ENCODE measurements at places on chromosomes 1 and 21.

DNA sequence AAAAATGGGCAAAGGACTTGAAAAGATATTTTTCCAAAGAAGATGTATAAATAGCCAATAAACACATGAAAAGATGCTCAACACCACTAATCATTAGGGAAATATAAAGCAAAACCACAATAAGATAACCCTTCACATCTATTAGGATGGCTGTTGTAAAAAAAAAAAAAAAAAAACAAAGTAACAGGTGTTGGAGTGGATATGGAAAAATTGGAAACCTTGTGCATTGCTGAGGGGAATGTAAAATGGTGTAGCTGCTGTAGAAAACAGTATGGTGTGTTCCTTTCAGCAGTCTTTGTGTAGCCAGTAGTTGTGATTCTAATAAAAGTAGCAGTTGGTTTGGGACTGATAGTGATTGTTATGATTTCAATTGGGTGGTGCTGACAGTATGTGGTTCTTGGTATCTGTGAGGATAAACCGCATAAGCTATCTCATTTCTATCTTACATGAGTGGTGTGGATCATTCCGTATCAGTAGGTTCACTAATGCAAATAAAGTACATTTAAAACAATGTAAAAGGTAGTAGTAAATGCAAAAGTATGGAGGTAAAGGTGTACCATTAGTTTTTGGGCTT lies 19.9 kb downstream of the MAN1A2 start:
- DNase-seq: no peak

DNA sequence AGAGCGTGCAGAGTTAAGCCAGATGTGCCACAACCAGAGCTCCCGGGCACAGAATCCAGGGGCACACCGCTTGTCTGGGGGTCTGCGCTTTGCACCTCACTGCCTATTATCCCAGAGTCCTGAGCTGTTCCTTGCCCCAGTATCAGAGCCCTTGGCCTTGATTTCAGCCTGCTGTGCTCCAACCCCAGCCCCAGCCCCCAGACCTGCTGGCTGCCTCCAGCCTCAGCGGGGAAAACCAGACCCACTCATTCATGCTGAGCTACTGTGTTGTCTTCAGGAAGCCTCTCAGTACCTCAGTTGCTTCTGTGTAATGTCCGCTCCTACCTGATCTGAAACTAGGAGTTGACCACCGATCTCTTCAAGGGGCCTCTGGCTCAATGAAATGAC lies 1.1 kb downstream of the IKBKE start:
- no peak for DNase-seq

- DNase-seq: no peak
These were observed 67.2 kb downstream of the SWT1 start for GRCh38 chr1:185224132-185224531.

DNA sequence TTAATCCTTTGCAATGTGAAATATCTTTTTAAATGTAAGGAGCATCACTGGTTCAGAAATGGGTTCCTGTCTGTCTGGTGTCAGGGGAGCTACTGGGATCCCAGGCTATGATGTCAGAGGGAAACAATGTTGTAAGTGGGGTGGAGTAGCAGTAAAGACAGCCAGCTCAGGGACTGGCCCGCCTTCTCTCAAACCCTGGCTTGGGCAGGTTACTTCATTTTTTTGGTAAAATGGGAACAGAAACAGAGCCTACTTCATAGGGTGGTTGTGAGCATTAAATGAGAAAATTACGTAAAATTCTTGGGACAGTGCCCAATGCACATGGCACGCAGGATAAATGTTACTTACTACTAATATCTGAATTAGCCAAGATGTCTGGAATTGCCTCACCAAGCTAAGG lies 30.7 kb upstream of the IL20 start:
- no peak for DNase-seq

DNA sequence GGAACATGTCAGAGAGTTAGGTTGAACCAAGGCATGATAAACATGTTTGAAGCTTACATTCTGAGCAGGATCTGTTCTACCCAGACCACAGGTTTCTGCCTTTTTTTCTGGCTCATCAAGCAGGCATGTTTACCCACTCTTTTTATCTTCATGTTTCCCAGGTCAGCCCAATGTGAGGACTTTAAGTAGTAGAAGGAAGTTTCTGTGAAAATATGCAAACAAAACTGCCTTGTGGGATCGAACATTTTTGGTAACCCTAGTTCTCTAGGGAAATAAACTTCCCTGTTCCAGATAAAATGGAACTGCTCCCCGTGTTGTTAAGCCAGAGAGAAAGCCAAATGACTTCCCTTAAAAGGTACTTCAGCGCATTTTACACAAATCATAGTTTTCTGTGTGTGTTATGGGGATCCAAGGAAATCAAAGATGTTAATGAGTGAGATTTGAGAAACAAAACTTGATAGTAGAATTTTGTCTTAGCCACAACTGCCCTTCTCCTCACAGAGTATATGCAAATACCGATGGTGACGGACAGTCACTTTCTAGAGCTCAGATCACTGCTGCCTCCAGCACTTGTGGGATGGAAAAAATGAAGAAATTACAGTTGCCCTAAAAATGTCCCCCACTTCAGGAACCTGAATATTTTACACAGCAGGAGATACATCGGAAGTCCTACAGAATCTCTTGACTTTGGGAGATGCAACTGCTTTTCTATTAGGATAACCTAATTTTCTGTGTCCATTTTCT lies 765 bp upstream of the HIPK1 start:
- DNase-seq: no peak

- DNase-seq: peak; percentile 22
These were observed 113.0 kb downstream of the OSBPL9 start for GRCh38 chr1:51729824-51730301.

DNA sequence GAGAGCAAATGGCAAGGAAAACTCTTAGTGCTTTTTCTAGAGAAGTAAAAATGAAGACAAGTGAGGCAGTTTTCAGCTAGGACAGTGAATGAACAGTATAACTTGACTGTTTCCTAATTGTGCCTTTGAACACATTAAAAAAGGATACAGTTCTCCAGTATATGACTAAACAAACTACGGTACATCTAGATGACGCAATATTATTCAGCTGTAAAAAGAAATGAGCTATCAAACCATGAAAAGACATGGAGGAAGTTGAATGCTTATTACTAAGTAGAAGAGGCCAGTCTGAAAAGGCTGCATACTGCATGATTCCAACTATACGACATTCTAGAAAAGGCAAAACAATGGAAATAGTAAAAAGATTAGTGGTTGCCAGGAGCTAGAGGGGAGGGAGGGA lies 206.3 kb downstream of the SIPA1L2 start:
- DNase-seq: no peak

GRCh38 chr1:2098839-2099785 lies 48.9 kb downstream of the PRKCZ start:
- no peak for DNase-seq

GRCh38 chr21:26850116-26850643 lies 5.0 kb upstream of the ADAMTS1 start:
- peak; percentile 59 for DNase-seq

DNA sequence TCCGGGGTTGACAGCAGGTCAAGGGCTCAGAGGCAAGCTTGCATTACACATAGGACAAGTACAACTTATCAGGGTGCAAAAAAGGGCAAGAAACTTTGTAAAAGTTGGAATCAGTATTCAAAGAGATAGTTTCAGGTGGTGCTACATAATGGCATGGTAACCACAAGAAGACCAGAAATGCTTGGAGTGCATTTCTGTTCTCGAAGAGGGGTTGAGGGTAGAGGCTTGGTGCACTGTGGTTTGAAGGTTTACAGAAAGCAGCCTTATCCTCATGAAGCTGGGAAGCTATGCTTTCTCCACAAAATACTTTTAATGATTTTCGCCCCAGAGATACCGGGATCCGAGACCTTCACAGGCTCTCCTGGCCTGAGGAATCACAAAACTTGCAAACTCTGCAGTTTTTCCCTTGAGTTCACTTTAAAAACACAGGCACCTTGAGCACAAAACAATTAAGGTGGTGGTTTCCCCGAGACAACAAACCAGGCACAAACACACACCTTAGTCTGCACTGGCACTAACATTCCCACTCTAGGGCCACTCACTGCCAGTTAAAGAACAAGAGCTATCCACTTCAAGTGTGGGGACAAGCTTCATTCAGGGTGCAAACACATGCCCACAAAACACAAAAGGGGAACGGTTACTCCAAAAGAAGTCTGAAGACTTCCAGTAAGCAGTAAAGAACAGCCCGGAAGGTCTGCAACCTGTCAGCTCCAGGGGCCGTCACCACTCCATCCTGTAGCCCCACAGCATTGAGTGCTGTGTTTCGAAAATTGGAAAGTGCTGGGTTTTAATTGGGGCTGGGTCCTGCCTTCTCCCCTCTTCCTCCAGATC lies 29.8 kb upstream of the NFIA start:
- peak; percentile 67 for DNase-seq

GRCh38 chr1:180887841-180888240 lies 24.9 kb upstream of the KIAA1614 start:
- no peak for DNase-seq

GRCh38 chr1:231951374-231951773 lies 324.8 kb downstream of the DISC1 start:
- DNase-seq: no peak

GRCh38 chr1:228897901-228898300 lies 162.6 kb downstream of the RHOU start:
- DNase-seq: peak; percentile 19

GRCh38 chr1:48773133-48773532 lies 3.6 kb downstream of the BEND5 start:
- no peak for DNase-seq

DNA sequence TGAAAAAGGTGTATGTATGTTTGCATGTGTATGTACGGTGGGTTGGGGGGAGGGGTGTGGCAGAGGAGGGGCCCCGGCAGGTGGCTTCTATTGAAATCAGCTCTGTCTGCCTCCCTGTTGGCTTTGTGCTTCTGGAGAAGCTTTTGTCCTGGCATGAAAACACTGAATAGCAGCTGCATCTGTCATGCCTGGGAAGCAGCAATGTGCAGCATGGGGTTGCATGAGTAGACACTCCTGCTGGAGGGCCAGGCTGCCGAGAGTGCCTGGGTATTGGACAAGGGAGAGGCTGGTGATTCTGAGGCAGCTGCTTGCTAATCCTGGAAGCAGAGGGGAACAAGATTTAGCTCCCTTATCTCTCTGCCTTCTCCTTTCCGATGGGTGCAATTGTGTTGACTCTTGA lies 20.5 kb downstream of the MAPKAPK2 start:
- no peak for DNase-seq

- DNase-seq: peak; percentile 73
These were observed 134.0 kb upstream of the ARHGEF16 start for GRCh38 chr1:3320246-3321152.

DNA sequence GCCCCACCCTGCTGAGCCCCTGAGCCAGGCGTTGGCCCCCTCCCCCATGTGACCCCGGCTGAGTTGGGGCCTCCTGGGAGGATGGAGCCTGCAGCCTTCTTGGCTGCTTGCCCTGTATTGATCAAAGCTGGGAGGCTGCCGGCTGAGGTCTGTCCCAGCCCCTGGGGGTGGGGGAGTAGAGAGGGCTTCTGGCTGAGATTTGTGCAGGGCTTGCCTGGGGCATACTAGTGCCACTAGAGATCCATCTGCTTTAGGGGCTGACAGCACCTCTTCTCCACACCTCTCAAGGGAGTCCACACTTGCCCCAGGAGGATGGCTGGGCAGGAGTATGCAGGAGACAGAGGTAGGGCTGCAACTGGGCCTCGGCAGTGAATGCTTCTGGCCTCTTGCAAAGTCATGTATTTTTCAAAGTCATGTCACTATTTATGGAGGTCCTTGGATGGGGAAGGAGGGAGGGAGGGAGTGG lies 53.6 kb upstream of the SSBP3 start:
- no peak for DNase-seq

DNA sequence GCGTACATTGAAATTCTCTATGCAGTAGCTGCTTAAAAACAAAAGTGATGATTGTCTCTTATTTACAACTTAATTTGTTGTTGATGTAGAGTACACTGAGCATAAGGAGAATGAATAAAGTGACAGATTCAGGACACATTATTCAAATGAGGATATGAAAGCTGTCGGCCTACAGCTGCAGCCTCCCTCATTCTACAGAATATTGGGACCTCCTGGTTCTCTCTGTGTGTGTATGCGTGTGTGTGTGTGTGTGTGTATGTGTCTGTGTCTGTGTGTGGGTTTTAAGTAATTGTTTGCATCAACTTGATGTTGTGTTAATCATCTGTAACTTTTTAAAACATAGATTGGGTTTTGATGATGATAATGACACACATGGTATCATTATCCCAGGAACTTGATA lies 17.9 kb downstream of the PROX1 start:
- DNase-seq: no peak

DNA sequence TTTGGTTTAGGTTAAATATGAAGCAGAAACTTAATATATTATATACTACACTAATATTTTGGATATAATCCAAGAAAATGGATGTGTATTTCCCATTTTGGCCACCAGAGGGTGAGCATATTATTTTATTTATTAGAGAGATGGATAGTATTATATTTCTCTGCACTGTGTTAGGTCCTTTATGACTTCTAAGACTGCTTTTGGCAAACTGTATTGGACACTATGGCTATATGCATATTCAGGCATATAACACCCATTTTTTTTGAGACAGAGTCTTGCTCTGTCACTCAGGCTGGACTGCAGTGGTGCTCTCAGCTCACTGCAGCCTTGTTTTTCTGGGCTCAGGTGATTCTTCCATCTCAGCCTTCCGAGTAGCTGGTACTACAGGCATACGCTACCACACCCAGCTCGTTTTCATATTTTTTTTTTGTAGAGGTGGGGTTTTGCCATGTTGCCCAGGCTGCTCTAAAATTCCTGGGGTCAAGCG lies 17.8 kb upstream of the PGM1 start:
- peak; percentile 31 for DNase-seq

DNA sequence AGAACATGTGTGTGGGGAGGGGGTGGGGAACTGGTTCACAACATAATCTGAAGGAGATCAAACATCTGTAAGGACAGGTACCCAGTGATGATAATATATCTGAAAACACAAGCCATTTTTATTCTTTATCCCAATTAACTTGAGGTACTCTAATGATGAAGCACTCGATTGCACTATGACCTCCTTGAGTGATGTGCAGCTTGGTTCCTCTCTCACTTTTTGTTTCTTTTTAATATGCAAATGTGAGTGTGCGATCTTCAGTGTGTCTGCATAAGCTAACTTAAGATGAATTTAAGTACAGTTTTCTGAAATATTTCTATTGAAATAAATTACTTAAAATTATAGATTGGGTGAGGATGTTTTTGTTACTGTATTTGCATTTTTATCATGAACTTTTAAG lies 50.6 kb upstream of the ANGPTL1 start:
- no peak for DNase-seq

- DNase-seq: peak; percentile 22
These were observed 16.7 kb upstream of the LYST start for GRCh38 chr1:235883261-235883927.

- DNase-seq: no peak
These were observed 250.2 kb upstream of the ZRANB2 start for GRCh38 chr1:71330991-71331390.

DNA sequence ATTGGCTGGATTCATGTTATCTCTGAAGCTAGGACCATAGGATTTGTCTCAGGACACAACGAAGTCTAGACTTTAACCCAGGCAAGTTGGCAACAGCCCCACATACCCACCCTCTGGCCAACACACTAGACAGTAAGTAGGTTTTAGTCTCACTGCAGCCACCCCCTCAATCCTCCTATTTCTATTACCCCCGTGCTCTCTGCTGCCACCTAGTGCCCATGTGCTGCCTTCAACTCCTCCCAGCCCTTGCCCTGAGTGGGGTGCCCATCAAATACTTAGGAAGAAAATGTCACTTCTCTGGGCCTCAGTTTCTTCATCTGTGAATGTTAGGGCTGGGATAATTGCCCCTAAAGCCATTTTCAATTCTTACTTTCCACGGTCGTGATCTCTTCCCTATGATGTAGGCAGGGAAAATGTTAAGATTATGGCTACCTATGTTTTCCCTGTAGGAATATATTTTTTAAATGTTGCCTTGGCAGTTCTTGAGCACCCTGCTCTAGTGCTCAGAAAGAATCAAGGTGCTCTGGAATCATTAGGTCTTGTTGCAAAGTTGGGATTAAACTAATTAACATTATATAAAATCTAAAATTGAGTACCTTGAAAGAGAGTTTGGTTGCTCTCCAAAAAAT lies 213.0 kb downstream of the LMX1A start:
- DNase-seq: peak; percentile 30

All from common myeloid progenitor, CD34-positive (primary cell).